ENCODE measurements at places on chromosomes 5 and 9. TPM values are rescaled to one million over a fixed set of nuclear protein-coding genes. Genes with fewer than 3 reads are reported as not detected.

Gene MLLT3
- total RNA-seq: 15.7 TPM

- no peak for DNase-seq
Measured at GRCh38 chr5:141804475-141804874, 73.7 kb downstream of the PCDH1 start.

DNA sequence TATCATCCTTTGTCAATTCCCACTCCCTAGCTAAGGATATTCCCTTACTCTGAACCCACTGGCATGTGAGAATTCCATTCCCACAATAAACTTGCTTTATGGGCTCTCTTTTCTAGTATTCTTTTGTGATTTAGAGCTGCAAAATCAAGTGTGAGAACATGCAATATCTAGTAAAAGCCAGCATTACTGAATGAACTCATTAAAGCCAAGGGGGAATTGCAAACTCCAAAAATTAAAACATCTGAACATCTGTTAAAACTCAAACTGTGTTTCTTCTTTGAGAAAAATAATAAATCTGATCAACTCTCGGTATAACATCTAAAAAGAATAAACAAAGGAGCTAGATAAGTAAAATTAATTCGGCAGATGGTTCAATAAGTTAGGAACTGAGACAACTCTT is 53.1 kb upstream of the MPDZ start:
- DNase-seq: no peak

- no peak for DNase-seq
Measured at GRCh38 chr5:90365328-90365727, 44.2 kb downstream of the CETN3 start.

DNA sequence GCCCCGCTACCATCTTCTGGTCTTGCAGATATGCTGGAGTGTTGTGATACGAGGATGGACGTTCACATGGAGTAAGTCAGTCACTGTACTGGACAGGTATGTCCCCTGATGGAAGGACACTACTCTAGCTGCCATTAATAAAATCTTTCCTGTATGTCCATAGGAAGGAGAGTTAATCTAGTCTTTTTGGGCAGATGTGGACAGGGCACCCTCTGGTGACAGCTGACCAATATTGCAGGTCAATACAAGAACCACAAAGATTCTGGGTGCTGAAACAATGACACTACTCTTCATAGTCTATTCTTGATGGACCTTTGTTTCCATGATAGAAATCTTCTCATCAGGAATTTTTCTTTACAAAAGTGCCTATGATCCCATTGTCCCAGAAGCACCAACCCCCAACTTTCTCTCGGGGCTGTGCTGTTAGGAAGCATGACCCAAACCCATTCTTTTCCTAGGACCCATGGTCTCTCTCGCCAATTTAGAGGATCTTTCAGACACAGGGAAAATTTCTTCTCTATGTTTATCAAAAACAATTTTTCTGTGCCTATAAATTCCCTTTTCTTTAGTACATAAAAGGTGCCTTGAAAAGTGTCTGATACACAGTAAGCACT is 376.9 kb downstream of the DTWD2 start:
- no peak for DNase-seq

All from heart right ventricle (tissue), 16 donors.